ENCODE measurements at places on chromosomes 5 and 9. TPM values are rescaled to one million over a fixed set of nuclear protein-coding genes. Genes with fewer than 3 reads are reported as not detected.

Gene PDLIM4
- 8.0 TPM for total RNA-seq

Gene PCDHA4
- total RNA-seq: 0.96 TPM

Gene DBH
- total RNA-seq: 0.24 TPM

Gene EIF4EBP3
- total RNA-seq: 50.2 TPM

Gene CCNI2
- total RNA-seq: 0.08 TPM

Gene RECK
- total RNA-seq: 9.3 TPM

DNA sequence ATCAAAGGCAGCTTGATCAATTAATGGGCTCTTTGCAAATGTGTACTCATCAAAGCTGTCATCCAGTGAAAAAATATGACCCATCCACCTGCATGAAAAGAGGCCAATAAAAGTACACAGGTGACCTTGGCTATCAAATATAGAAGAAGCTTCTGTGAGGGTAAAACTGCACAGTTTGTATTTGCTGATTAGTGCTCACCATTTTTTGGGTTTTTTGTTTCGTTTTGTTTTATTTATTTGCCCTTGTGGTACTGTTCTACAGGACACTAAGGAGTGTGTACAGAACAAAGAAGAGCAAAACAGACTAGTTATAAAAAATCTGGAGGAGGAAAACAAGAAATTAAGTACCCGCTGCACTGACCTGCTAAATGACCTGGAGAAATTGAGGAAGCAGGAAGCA lies 101.3 kb downstream of the CNTLN start:
- no peak for DNase-seq

- DNase-seq: peak; percentile 62
- H3K27me3 ChIP-seq: no peaks in the 10 kb centered on the region
- peaks cover 10% of the 10 kb centered on the region for H3K4me1 ChIP-seq
- H3K36me3 ChIP-seq: no peaks in the 10 kb centered on the region
- H3K27ac ChIP-seq: no peak overlapping the region
- H3K4me3 ChIP-seq: no peak overlapping the region
These were observed 13.8 kb upstream of the ERGIC1 start for GRCh38 chr5:172820046-172820767.

GRCh38 chr5:72511774-72512592 lies 4.8 kb upstream of the ZNF366 start:
- no peaks in the 10 kb centered on the region for H3K27me3 ChIP-seq
- H3K4me1 ChIP-seq: no peaks in the 10 kb centered on the region
- no peaks in the 10 kb centered on the region for H3K36me3 ChIP-seq
- DNase-seq: no peak
- no peak overlapping the region for H3K27ac ChIP-seq
- H3K4me3 ChIP-seq: no peak overlapping the region

DNA sequence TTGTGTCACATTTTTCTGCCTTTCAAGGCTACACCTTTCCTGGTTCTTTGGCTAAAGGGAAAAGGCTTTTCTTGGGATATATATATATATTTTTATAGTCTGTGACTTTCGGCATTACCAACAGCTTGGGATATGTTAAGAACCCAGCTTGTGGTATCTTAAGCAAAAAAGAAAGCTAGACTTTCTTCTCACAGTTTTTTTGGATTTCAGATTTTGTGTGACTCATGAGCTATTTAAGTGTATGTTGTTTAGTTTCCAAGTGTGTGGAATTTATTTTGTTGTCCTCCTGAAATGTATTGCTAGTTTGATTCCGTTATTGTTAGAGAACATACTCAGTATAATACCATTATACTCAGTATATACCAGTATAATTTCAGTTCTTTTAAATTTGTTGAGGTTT lies 64.8 kb downstream of the ERCC6L2 start:
- H3K4me3 ChIP-seq: no peak overlapping the region
- H3K4me1 ChIP-seq: no peaks in the 10 kb centered on the region
- no peaks in the 10 kb centered on the region for H3K27me3 ChIP-seq
- DNase-seq: no peak
- no peak overlapping the region for H3K27ac ChIP-seq

GRCh38 chr9:109990541-109990940 lies 210.5 kb downstream of the PALM2AKAP2 start:
- H3K36me3 ChIP-seq: no peaks in the 10 kb centered on the region
- no peak for DNase-seq
- H3K4me1 ChIP-seq: peaks cover 18% of the 10 kb centered on the region
- no peak overlapping the region for H3K27ac ChIP-seq
- no peak overlapping the region for H3K4me3 ChIP-seq

Data from adrenal gland (tissue), 19 donors.